ENCODE measurements at places on chromosomes 2 and 18.
A peak's percentile ranks its signal among the peaks of the same experiment; 100 is the strongest.

DNA sequence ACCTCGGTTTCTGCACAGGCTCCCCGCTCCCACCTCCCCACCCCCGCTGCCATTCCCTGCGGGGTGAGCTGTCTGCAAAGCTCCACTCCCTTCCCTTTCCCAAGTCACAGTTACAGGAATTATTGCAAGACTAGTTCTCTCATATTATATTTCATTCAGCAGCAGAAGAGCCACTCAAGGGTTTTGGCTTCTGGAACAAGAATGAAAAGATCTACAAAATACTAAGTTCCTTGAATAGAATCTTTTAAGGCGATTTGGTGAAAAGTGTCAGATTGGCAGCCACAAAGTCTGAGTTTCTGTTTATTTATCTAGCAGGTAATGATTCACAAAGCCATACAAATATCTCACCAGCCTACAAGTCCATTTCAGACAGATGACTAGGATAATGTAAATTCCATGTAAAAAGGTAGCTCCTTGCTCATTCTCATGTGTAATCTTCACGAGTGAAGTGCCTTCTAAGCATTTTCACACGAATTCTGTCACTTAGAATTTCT is 221.9 kb upstream of the RBBP8 start:
- peak; percentile 24 for DNase-seq

- no peak for DNase-seq
Observed at GRCh38 chr2:44184106-44184505, 15.4 kb downstream of the PPM1B start.

DNA sequence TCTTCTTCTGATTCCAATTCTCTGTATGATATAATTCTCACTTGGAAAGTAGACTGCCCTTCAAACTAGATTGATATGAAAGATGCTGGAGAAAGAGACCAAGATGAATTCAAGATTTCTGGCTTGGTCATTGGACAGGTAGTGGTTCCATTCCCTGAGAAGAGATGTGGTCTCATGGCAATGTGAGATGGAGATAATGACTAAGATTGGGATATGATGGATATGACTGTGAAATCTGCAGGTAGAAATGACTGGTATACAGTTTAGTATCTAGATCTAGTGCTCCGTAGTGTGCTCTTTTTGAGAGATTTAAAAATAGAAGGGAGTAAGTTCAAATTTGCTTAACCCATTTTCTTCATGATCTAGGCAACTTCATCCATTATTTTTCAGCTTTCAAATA is 425.4 kb upstream of the TRIB2 start:
- no peak for DNase-seq

DNA sequence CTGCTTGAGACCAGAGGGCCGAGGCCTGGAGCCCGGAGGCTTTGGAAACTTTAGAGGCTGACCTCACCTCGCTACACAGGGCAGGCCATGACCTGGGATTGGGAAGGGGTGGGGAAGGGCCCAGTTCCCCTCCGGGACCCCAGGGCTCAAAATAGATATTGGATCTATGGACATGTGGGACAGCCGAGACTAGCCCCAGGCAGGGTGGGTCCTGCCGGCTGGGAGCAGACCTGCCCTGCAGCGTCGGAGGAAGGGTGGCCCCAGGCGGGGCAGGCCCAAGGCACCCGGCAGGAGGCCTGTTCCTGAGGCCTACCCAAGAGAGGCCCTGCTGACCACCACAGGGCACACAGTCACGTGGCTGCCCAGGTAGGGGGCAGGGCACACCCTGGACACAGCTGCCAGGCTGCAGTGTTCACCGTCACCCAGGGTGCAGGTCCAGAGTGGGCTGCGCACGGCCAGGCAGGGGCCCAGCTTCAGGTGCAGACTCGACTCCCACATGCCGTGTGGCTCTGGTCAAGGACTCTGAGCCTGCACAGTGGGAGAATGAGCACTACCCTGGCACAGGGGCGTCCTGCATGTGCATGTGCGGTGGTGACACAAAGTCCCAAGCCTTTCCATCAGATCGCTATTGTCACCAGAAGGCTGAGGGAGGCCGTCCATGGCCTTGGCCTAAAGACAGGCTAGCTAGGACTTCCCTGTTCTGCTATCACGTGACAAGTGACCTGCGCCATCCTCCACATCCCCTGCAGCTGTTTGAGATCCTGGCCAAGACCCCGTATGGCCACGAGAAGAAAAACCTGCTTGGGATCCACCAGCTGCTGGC is 13.2 kb downstream of the ANO7 start:
- no peak for DNase-seq

- DNase-seq: no peak
Observed at GRCh38 chr2:165621086-165621560, 151.6 kb downstream of the CSRNP3 start.

DNA sequence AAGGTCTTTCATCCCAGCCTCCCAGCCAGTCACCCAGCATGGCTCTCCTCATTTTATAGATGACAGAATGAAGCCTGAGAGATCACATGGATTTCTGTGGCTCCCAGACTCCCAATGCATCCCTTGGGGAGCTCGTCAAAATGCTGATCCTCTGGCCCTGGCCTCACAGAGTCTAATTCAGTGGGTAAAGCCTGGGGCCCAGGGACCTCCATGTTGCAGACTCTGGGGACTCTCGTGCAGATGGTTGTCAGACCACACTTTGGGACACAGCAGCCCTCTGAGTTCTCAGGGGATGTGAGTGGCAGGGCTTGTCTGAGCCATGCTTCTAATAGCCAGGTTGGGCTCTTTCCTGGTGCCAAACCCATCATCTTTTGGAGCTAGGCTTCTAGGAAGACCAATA is 97.0 kb downstream of the CTIF start:
- no peak for DNase-seq

- DNase-seq: no peak
Observed at GRCh38 chr2:233434666-233435330, 80.5 kb downstream of the DGKD start.

DNA sequence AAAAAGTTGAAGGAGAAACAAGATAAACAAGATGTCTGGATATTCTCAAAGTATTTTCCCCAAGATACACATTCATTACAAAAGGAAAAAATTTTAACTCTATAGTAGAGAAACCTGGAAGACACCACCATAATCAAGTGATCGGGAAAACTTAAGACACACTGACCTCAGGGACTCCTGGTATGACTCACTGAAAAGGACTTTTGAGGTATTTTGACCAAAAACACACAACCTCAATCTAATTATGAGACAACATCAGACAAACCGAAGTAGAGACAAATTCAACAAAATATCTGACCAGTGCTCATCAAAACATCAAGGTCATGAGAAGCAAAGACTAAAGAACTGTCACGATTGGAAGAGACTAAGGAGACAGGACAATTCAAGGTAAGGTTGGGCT is 34.7 kb downstream of the LPIN2 start:
- DNase-seq: no peak

DNA sequence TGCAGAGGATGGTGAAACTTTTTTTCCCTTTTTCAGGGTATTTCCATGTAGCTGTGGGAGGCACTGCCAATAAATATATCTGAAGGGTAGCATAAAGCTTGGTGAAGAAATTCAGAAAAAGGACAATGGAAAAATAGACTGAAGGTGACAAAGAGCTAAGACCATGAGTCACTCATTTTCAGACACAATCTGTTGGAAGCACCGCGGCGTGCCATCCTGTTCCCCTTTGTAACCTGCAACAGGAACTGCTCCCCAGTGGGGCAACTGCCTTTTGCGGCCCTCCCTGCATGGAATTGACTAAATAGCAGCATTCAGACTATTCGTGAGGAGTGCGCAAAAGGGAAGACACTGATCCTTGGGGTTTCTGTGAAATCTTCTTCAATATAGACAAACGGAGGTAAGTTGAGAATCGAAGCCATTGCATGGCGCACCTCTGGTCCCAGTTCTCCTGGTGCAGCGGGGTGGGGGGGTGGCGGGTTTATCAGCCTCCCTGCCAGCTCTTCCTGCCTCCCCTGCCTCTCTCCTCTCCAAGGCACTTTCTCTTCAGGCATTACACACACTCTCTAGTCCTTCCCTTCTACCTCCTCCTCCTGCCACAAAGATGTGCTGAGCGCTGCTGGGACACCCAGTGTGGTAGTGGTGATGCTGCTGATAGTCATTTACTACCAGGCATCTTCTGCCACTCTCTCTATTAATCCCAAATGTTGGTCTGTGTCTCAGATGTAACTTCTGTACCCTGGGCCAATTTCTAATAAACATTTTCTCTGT is 126.2 kb upstream of the TMEM200C start:
- DNase-seq: no peak

- no peak for DNase-seq
Observed at GRCh38 chr2:20618886-20619521, 31.9 kb downstream of the HS1BP3 start.

GRCh38 chr2:157150747-157151146 is 106.8 kb upstream of the GALNT5 start:
- no peak for DNase-seq

GRCh38 chr2:246489-247144 is 17.2 kb downstream of the SH3YL1 start:
- DNase-seq: no peak

- no peak for DNase-seq
Observed at GRCh38 chr2:64277101-64277849, 133.1 kb upstream of the PELI1 start.

DNA sequence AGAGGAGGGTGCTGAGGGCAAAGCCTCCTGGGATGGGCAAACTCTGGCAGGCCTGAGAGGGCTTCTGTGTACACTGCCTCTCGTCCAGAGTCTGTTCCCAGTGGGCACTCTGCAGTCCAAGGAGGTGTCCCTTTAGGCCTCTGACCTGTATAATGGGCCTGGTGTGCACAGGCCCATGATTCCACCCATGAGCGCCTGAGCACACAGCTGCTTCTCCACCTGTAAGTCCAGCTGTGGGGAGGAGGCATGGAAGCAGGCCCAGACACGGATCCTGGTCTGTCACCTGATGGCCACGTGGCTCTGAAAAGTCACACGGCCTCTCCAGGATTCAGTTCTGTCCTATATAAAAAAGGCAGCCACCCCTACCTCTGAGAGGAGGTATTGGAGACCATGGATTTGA is 57.0 kb downstream of the PARD6G start:
- DNase-seq: no peak

DNA sequence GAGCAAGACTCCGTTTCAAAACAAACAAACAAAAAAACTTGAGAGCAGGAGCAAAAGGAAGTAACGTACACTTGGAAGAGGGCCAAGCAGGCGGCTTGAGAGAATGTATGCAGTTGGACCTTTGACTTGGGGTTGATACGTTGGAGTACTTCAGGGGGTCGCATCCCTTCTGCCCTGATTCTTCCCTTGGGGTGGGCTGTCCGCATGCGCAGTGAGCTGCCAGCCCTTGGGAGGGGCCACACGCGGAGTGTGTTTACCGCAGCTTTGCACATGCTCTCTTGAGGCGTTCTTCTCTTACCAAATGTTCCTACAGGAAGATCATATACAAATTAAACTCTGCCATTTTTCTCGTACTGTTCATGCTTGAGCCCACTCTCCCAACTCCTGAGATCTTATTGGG is 38.1 kb upstream of the SOCS6 start:
- no peak for DNase-seq

DNA sequence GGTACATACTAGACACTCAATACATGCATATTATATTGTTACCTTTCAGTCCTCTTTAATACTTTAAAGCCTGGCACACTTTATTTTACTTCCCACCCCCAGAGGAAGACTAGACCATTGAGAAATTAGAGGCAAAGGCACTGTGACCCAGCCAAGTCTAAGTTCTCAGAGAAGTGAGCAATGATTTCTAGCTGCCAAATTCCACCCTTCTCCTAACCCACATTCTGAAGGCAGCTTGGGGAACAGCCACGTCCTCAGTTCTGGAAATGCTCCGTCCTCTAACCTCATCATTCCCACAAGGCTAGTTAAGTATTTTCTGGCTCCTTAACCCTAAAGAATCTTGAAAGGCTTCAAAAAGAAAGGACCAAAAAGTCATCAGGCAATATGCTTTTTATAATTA is 86.6 kb downstream of the COL5A2 start:
- DNase-seq: no peak

DNA sequence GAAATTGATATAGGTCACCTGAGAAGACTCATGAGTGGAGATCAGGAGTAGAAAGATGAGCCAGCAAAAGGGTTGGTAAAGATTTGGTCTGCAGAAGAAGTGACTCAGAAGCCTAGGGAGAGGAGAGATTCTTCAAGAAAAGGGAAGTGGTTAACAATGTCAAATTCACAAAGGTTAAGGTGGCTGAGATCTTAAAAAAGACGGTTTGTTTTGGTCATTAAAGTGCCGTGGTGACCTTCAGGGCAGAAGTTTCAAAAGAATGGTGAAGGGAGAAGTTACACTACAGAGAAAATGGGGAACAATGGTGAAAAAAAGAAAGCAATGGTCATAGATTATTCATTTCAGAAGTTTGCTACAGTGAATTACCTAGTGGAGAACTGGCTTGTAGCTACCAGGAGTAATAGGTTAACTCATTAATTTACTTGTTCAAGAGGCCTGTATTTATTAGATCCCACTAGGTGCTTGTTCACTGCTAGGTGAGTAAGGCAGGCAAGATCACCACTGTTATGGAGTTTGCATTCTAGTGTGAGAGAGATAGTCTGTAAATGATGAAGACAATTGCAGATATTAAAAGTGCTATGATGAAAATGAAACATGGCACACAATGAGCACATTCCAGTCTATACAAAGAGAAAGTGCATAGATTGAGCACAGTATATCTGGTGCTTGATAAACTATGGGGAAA is 43.0 kb downstream of the FBXO48 start:
- no peak for DNase-seq

DNA sequence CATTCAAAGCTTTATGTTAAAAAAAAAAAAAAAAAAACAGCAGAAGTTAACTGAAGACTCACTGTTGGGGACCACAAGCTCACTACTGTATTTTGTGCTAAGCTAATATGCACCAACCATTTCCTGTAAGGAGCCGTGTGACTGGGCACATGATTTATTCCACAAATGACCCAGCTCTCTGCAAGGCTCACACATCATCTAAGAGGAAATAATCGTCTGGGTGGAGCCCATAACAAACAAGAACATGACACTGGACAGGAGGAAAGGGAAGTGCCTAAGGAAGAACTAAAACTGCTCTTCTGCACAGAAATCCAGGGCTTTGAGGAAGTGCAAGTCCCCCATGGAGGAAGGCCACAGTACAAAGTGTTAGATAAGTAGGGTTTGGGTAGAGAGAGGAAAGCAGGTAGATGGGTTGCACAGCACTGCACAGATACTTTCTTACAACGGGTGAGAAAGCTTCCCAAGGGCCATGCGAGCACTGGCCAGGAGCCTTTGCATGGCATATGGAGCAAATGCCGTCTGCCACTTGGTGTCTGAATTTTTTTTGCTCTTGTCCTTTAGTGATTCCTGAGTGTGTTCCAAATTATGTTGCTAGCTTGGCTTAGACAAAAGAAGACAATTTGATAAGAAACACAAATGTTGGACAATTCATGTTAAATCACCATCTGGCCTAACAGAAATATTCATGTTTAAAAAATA is 24.4 kb downstream of the NFE2L2 start:
- DNase-seq: no peak

GRCh38 chr2:172394002-172394401 is 33.4 kb upstream of the ITGA6 start:
- DNase-seq: no peak

- DNase-seq: no peak
Observed at GRCh38 chr18:38262661-38263060, 697.1 kb upstream of the CELF4 start.

GRCh38 chr2:164821338-164821737 is 20.3 kb downstream of the COBLL1 start:
- DNase-seq: no peak

GRCh38 chr2:208906330-208906729 is 499.7 kb downstream of the PTH2R start:
- no peak for DNase-seq

Data from HuH-7 (cell line).